ENCODE measurements at places on chromosomes 6 and 20. TPM values are rescaled to one million over a fixed set of nuclear protein-coding genes. Genes with fewer than 3 reads are reported as not detected.
A peak's percentile ranks its signal among the peaks of the same experiment; 100 is the strongest.

KHDC1 gene
- 3.3 TPM for total RNA-seq

DNA sequence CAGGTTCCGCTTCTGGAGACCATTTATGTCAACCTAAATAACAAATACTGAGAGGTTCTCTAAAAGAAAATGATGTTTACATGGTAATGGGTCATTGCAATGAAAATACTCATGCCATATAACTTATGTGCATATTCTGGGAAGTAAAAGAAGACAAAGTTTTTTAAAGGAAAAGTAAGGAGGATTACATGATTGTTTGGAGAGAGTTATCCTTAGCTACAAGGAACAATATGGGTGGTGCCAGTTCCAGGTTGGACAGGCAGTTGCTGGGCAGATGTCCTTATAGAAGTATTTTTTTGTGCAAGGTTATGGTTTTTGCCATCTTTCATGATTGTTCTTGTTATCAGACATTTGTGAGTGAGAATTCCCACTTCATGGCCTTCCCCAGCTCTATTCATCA, 52.5 kb downstream of the MRAP2 start:
- H3K27me3 ChIP-seq = no peaks in the 10 kb centered on the region
- H3K4me3 ChIP-seq = no peak overlapping the region
- no peaks in the 10 kb centered on the region for H3K36me3 ChIP-seq
- no peak overlapping the region for H3K27ac ChIP-seq

DNA sequence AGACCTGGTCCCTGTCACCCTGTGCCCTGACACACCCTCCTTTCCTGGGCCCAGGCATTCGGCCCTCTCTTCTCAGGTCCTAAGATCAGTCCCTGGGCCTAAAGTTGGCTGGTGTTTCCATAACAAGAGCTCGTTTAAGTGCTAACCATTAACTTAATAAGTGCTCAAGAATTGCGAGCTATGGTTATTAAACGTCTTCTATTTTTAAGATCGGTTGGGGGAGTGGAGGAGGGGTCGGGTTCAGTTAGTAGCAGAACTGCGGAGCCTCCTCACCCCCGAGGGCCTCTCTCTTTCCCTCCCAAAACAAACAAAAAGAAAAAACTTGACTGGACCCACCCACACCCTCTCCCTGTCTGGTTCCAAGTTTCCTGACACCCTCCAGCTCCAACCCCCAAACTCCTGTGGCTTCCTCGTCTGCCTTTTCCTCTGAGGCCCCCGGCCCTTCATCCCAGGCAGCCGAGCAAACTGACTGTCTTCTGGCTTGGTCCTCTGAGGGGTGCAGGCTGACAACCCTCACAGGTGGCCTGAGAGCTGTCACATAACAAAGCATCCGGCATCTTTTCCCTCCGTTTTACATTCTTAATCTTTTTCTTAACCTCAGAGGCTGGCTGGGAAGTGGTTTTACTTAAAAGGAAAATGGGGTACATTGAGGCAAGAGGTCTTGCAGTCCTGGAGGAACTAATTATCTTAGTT, 2.0 kb downstream of the STK35 start:
- peaks cover 17% of the 10 kb centered on the region for H3K4me1 ChIP-seq
- peak overlapping the region; percentile 77 for H3K4me3 ChIP-seq
- DNase-seq = no peak
- H3K27ac ChIP-seq = peak overlapping the region; percentile 98
- no peaks in the 10 kb centered on the region for H3K27me3 ChIP-seq

GRCh38 chr20:34179637-34180360, 61.4 kb upstream of the ASIP start:
- no peak overlapping the region for H3K4me3 ChIP-seq
- no peaks in the 10 kb centered on the region for H3K4me1 ChIP-seq
- DNase-seq = no peak
- H3K27me3 ChIP-seq = peaks cover 12% of the 10 kb centered on the region
- H3K36me3 ChIP-seq = no peaks in the 10 kb centered on the region

DNA sequence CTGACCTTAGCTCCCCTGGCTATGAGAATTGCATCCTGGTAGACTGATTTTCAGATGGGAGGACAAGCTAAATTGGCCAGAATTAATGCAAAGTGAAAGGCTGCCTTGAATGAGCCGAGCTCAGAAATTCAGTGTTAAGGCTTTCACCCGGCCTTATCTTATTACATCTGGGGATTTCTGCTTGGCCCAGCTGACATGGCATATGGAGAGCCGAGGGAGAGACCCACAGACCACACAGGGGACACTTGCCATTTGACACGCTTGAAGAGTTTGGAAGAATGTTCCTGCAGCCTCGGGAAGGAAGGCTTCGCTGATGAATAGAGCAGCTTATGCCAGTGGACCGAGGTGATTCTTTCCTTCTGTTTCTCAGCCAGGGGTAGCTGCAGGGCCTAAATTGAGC, 9.0 kb downstream of the MOCS3 start:
- no peak overlapping the region for H3K4me3 ChIP-seq
- no peak for DNase-seq
- no peaks in the 10 kb centered on the region for H3K36me3 ChIP-seq
- peaks cover 8% of the 10 kb centered on the region for H3K27me3 ChIP-seq

GRCh38 chr6:37774028-37774680, 45.4 kb upstream of the ZFAND3 start:
- peaks cover 11% of the 10 kb centered on the region for H3K27me3 ChIP-seq
- H3K36me3 ChIP-seq = no peaks in the 10 kb centered on the region
- H3K4me1 ChIP-seq = no peaks in the 10 kb centered on the region
- no peak for DNase-seq

GDAP1L1 gene
- not detected for total RNA-seq

ENPP5 gene
- total RNA-seq = not detected

ADAM33 gene
- 0.18 TPM for total RNA-seq

POM121L2 gene
- not detected for total RNA-seq

DNA sequence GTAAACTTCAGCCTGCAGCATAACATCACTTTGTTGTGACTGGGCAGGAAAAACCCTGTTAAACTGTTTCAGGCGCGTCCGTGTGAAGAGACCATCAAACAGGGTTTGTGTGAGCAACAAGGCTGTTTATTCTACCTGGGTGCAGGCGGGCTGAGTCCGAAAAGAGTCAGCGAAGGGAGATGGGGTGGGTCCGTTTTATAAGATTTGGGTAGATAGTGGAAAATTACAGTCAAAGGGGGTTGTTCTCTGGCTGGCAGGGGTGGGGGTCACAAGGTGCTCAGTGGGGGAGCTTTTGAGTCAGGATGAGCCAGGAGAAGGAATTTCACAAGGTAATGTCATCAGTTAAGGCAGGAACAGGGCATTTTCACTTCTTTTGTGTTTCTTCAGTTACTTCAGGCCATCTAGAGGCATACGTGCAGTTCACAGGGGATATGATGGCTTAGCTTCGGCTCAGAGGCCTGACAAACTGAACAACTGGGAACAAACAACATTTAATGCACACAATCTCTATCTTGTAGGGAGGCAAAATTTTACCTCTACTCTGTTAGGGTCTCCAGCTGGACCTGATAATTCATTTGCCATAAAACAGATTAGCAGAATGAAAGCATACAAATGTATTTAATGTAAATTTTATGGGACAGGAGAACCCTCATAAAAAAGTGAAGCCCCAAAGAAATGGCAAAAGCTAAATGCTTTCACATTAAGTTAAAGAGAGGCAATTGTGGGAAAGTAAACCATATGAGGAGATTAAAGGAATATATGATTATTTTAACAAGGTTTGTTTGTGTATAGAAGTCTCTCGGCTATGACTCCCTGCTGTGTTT, 58.3 kb upstream of the HFE start:
- H3K4me3 ChIP-seq = no peak overlapping the region
- DNase-seq = no peak
- H3K36me3 ChIP-seq = no peaks in the 10 kb centered on the region
- no peaks in the 10 kb centered on the region for H3K27me3 ChIP-seq

DNA sequence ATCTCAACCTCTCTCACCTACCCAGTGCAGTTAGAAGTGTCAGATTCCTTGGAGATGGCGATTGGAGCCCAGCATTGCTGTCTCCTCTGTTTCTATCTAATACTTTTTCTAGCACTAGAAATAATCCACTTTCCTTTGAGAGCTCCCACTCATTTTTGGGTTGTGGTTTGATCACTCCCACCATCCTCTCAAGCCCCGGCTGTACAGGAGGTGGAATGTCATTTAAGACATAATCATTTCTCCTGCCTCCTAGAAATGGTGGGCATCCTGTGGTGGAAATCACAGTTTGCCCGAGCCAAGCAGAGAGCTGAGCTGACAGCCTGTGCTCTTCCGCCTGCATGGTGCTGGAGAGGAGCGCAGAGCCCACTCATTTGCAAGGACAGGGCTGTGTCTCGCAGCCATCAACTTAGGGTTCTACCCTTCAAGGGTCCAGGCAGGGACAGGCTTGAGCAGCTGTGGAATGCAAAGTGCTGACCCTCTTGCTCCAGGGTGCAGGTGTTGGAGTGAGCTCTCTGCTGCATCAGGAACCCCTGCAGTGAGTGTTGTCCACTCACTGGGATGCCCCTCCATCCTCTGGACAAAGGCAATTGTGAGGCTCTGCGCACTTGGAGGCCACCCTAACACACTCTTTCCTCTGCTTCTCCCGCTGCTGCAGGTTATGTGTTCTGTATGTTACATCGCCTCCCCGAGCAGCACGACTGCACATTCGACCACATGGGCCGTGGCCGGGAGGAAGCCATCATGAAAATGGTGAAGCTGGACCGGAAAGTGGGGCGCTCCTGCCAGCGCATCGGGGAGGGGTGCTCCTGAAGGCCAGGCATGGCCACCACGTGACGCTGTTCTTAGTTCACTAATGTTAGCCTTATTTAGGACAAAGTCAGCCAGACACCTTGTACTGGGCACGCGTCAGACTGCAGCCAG, 332.3 kb downstream of the ZFAND3 start:
- no peak overlapping the region for H3K4me3 ChIP-seq
- no peaks in the 10 kb centered on the region for H3K27me3 ChIP-seq
- no peak for DNase-seq
- peaks cover 21% of the 10 kb centered on the region for H3K4me1 ChIP-seq
- H3K27ac ChIP-seq = no peak overlapping the region

ZNF391 gene
- 0.42 TPM for total RNA-seq

- H3K36me3 ChIP-seq = no peaks in the 10 kb centered on the region
- no peak for DNase-seq
- H3K27ac ChIP-seq = no peak overlapping the region
- H3K4me3 ChIP-seq = no peak overlapping the region
- H3K4me1 ChIP-seq = no peaks in the 10 kb centered on the region
These were observed 40.8 kb upstream of the MDFI start for GRCh38 chr6:41597246-41598000.

DNA sequence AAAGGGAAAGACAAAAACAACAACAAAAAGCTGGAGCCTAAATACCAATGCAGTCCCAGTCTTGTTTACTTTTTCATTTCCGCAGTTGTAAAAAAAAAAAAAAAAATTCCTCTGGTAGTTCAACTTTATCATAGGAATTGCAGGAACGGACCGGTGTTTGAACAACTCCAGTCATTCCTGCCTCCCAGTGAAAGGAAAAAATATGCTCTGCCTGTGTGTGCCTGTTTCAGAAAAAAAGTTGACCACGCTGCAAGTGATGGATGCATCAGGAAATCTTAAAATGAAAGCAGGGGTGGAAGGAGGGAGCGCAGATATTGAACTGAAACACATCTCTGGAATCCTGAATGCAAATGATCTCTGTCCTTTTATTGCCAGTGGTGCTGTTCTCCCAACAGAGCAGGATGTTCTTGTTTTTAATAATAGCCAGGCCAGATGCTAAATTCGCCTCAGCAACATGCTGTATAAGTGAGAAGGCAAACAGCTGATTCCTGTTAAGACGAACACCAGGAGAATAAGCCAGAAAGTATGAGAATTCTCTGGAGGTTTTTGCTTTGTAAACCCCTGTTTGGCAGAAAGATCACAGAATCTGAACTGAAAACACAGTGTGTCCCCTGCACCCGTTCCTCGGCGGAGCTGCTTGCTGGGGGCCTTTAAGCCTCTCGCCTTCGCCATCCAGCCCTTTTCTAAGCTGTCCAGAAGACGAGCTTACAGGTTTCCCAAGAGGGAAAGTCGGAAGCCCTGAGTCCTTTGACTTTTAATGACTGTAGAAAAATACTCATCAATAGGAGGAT, 178.4 kb upstream of the SUPT3H start:
- peaks cover 24% of the 10 kb centered on the region for H3K27me3 ChIP-seq
- H3K27ac ChIP-seq = no peak overlapping the region
- DNase-seq = no peak
- no peaks in the 10 kb centered on the region for H3K36me3 ChIP-seq

HLA-F gene
- total RNA-seq = 1.6 TPM

MACROD2 gene
- 0.97 TPM for total RNA-seq

DNA sequence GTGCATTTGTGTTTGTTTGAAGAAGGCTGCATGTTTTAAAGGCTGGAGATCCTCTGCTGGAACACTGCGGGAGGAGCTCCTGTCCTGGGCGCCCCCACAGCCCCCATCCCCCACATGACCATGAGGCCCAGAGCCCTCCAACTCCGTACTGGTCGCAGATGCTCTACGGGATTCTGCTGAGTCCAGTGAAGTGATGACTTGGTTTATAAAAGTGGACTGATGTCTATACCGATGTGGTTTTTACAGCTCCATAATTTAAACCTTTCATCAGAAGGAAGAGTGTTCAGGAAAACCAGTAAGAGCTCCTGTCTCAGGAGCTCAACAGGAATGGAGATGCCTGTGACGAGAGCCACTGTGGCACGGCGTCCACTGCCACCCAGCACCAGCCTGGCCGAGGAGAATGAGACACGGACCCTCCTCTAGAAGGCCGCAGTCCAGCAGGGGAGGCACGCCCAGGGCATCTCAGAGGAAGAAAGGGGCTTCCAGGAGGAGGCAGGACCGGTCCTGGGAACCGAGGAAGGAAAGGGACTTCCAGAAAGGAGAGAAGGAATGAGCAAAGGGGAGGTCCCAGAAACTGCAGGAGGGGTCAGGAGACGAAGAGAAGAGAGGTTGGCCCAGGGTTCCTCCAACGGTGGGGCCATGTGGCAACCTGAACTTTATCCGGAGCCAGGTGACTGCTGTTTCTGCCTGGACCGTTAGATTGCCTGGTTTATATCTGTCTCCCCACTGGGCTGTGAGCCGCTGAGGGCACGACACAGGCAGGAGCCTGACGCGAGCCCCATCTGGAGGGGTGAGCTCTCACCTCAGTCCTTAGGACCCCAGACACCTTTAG, 26.9 kb downstream of the BFSP1 start:
- H3K27me3 ChIP-seq = no peaks in the 10 kb centered on the region
- no peak overlapping the region for H3K4me3 ChIP-seq
- no peak for DNase-seq

GRCh38 chr6:85677234-85677956, 34.7 kb upstream of the SYNCRIP start:
- H3K27ac ChIP-seq = peak overlapping the region; percentile 72
- no peaks in the 10 kb centered on the region for H3K27me3 ChIP-seq
- H3K36me3 ChIP-seq = peaks cover 15% of the 10 kb centered on the region
- peak overlapping the region; percentile 96 for H3K4me3 ChIP-seq
- peak; percentile 49 for DNase-seq
- peaks cover 29% of the 10 kb centered on the region for H3K4me1 ChIP-seq

DNA sequence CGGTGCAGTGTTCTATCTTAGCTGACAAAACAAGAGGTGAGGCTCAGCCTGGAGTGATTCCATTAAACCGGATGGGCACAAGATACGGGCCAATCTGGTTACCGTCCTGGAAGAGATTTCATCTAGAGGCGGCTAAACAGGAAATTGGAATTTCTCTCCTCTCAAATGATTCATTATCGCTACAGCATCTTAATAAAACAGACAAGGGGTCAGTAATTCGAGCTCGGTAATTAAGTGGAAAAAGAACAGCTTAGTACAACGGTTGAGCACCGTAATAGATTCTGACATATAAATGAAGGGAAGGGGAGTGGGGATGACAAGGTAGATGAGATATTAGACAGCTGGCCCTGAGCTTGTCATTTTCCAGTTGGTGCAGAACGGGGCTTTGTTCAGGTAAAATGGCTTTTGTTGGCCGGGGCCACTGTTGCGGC, 137.2 kb downstream of the EDN3 start:
- no peak overlapping the region for H3K4me3 ChIP-seq
- H3K36me3 ChIP-seq = no peaks in the 10 kb centered on the region
- no peaks in the 10 kb centered on the region for H3K4me1 ChIP-seq
- H3K27me3 ChIP-seq = no peaks in the 10 kb centered on the region
- DNase-seq = no peak
- H3K27ac ChIP-seq = no peak overlapping the region
